ENCODE measurements at places on chromosomes 13 and 19.

- DNase-seq = no peak
These were observed 112.3 kb downstream of the AKAP11 start for GRCh38 chr13:42384265-42384664.

DNA sequence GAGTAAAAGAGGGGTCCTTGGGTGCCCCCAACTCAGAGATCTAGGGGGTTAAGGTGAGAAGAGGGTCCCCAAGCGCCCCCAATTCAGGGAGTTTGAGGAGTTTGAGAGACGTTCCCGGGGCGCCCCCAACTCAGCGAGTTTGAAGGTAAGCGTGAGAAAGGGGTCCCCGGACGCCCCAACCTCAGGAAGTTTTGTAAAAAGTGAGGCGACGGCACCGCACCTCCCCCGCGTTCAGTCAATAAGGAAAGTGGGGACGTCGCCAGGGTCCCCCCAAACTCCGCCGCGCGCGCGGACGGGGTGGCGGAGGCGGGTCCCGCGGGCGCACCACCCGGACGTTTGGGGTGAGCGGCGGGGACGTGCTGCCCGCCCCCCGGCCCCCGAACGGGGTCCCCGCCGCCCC lies 353 bp downstream of the RFX2 start:
- no peak for DNase-seq

DNA sequence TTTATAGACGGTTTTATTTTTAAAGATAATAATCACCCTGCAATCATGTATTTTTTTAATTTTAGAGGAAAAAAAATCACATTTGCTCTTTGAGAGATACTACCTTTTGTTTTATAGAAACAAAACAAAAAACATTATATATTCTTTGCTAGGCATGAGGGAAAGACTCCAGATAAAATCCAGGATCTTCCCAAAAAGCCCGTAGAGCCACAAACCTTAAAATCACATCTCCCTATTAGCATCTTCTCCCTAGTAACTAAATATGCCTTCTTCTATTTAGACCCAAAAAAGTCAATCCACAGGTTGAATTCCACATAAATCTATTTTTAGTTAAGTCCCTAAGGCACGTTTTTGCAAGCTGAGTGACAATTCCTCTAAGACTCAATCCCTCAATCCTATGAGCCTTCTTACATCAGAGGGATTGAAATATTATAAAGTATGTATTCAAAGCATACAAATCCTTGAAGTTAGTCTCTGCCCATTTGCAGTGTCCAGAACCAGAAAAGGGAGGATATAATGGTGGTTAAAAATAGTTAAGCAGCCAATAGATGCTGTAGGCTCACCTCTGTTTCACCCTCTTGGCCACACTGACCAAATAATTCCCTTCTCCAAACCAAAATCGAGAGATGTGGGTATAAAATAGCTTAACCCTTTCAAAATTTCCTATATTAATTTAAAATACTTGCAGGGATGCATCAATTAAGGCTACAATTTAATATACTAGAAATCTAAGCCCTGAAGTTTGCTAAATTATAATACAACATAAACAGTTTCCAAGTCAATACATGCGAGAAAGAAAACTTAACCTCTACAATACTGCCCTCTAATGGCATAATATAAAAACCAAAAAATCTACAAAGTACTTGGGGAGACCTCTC lies 64.0 kb downstream of the SERP2 start:
- DNase-seq = no peak

DNA sequence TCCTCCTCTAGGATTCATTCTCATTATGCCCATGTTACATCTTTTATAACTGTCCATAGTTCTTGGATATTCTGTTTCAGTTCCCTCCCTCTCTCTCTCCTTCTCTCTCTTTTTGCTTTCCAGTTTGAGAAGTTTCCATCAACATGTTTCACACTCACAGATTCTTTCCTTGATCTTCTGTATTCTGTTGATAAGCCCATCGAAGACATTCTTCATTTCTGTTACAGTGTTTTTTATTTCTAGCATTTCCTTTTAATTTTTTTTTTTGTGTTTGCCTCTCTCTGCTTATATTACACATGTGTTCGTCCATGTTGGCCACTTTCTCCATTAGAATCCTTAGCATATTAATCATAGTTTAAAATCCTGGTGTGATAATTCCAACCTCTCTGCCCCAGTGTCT lies 68.3 kb downstream of the WTIP start:
- no peak for DNase-seq

- no peak for DNase-seq
These were observed 96.7 kb upstream of the CLDN10 start for GRCh38 chr13:95455782-95456181.

DNA sequence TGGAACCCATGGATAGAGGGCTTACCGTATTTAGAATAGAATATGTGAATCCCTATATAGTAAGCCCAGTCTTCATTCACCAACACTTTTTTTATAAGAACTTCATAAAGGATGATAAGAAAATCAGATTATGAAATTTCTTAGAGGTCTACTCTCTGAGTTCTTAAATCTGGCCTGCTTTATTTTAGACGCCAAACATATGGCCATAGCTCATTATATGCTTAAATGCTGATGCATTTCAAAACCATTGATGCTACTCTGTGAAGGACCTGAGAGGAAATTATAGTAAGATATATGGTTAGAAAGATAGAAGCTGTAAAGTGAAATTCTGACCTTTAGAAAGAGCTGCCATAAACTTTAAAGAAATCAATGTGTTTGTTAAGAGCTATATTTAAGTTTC lies 38.3 kb downstream of the GPC6 start:
- DNase-seq = no peak

DNA sequence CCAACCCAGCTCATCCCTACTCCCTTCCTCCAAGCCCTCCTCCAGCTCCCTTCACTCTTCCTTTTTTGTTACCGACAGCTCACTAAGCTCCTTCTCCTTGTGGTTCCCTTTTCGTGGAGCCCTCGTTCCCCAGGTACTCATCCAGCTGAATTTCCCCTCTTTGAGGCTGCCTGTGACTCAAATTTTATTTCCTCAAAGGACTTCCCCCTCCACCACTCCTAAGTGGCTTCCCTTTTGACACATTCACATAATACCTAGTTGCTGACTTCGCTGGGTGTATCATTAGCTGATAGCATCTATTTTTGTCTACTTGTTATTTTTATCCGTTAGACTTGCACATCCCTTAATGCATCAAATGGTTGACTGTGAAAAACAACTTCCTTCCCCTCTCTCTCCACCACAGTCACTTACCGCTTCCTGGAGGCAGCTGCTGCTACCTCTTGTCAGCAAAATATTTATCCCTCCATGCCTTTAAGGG lies 14.5 kb downstream of the FFAR2 start:
- DNase-seq = peak; percentile 66

- DNase-seq = no peak
These were observed 628.0 kb upstream of the MIR17HG start for GRCh38 chr13:90719461-90719860.

GRCh38 chr19:45450012-45450333 lies 17.8 kb upstream of the FOSB start:
- DNase-seq = no peak

DNA sequence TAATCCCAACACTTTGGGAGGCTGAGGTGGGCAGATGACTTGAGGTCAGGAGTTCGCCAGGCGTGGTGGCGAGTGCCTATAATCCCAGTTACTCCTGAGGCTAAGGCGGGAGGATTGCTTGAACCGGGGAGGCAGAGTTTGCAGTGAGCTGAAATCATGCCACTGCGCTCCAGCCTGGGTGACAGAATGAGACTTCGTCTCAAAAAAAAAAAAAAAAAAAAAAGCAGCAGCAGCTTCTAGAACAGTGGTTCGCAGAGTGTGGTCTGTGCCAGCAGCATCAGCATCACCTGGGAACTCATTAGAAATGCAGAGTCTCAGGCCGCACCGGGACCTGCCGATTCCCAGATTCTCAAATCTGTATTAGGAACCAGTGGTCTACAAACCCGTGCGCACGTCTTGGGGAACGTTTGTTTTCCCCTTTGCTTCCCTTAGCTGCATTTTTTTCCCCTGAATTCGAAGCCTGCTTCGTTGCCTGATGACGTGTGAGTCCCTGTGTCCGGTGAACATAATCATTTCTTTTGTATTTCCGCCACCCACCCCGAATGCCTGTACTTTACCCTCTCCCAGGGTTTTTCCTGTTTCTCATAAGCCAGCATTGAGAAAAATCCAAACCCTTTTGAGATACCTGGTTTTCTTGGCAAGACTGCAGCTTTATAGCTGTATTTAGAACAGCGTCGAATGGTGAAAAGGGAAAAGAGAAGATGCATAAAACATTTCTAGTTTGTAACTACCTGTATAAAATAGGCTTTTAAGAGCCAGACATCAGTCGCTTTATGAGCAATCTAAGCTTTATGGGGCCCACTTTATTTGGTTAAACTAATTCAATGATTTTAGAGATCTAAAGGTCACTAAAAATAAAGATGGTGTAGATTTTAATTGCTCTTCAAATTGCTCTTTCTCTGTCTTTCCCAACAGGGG lies 49.8 kb downstream of the BICRA start:
- DNase-seq = no peak

- DNase-seq = no peak
These were observed 16.8 kb downstream of the CLEC11A start for GRCh38 chr19:50739914-50740426.

- peak; percentile 10 for DNase-seq
These were observed 65.6 kb downstream of the UFM1 start for GRCh38 chr13:38415233-38415632.

DNA sequence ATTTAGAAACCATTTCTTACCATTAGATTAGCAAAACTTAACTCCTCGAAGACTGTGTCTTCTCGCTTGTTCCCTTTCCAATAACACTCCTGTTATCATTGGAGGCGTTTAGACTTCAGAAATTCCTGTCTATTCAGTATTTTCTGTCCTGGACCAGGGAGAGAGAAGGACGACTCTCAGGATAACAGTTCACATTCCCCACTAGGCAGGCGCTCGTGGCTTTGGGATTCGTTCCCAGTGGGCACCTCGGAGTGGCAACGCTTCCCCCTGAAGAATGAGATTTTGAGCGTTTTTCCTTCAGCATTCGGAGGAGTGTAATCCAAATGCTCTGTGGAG lies 429 bp upstream of the ZNF225 start:
- DNase-seq = no peak

- DNase-seq = no peak
These were observed 10.4 kb downstream of the TSPAN16 start for GRCh38 chr19:11306337-11306736.

- no peak for DNase-seq
These were observed 3.0 kb downstream of the ZNF577 start for GRCh38 chr19:51884713-51885112.

DNA sequence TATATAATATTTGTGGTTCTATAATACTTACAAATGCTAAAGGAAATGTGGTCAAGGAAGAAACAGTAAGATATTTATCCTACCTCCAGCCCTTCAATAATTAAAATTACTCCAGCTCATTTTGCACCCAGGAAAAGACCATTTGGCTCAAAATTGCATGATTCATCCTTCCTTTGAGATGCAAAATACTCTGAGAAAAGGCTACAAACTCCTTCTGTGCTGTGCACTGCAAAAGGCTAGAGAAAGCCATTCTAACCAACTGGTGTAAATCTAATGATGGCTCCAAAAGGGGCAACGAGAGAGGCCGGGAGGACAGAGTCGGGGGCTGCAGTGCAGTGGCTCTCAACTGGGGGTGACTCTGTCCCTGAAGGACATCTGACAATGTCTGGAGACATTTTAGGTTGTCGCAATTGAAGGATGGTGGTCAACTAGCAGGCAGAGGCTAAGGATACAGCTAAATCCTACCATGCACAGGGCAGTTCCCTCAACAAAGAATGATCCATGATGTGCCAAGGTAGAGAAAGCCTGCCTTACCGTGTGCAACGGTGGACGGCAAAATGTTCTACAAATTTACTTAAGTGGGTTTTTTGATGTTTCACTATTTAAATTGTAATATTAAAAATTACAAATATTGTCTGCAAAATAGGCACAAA lies 32.6 kb downstream of the SLC7A1 start:
- DNase-seq = no peak

- no peak for DNase-seq
These were observed 900 bp downstream of the MCEMP1 start for GRCh38 chr19:7677669-7678311.

- no peak for DNase-seq
These were observed 2700.2 kb downstream of the PCDH9 start for GRCh38 chr13:64529874-64530485.

Measured in stimulated activated naive B cell treated with anti-CD40 and anti-IgM and Interleukin-4, amounts not matched to agents 10 μg/mL and 1 μg/mL and 100 μg/mL, for 72 hours (primary cell).